ENCODE measurements at places on chromosomes 6 and 20.

GRCh38 chr6:105515054-105515453, 112.2 kb upstream of the PREP start:
- DNase-seq = no peak

DNA sequence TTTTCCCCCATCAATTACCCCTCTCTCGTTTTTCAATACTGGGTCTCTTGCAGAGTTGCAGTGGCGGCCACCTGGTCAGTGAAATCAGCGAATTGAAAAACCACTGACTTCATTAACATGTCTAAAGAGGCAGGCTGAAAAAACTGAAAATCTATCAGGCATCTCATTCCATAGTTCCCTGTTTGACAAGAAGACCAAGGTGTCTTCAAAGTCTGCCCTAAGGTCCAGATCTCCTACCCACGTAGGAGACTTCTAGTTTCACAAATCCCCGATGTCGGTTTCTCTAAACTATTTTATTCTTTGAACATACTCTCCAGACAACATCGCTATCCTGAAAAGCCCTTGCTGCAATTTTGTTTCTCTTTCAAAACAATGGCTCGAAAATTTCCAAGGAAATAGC, 796 bp upstream of the TUBB start:
- no peak for DNase-seq

DNA sequence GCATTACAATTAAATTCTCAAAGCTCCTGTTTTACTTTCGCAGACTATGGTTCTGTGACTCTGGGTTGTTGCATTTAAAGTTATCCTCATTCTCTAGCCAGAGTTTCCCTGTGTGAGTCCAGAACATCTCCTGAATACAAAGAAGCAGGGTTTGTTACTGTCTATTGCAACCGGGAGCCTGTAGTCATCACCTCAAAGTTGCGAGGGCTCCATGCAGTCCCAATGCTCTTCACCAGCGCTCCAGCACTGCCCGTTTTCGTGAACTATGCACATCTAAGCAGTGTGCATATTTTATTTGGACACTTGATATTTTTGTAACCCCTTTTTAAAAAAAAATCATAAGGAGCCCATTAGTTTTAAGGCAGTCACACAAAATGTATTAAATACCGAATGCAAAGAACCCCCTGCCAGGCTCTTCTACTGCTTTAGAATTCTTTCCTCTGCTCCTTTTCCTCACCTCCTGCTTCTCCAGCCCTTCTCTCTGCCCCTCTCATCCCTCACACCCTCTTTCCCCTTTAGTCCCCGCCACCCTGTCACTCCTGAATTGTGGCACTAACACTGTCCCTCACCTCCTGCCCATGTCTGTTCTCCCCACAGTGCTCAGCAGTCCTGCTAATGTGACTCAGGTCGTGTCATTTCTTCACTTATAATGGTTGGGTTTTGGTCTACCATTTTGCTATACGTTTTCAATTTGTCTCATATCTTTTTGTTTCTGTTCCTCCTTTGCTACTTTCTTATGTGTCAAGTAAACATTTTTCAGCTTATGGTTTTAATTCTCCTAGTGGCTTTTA, 1.1 kb upstream of the HLA-C start:
- no peak for DNase-seq

DNA sequence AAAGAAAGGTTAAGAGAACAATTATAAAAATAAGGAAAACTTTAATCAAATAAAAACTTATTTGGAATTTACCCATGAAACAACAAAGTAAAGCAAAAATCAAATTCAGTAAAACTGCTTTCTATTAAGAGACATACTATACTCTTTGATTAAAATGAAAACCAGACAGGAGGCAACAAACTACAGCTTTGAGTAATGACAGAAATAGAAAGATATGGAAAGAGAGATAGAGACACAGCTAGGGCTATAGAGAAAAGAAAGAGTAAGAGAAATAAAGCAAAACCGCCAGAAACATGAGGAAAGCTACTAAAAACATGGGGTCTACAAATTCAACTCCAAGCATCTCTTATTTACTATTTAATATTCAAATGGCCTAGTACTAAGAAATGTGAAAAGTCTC, 67.6 kb downstream of the PHIP start:
- DNase-seq = no peak

GRCh38 chr6:17968876-17969275, 18.6 kb downstream of the KIF13A start:
- DNase-seq = no peak
